Omental fat pad (tissue), 4 donors: ENCODE measurements at places on chromosomes 5 and 9.

DNA sequence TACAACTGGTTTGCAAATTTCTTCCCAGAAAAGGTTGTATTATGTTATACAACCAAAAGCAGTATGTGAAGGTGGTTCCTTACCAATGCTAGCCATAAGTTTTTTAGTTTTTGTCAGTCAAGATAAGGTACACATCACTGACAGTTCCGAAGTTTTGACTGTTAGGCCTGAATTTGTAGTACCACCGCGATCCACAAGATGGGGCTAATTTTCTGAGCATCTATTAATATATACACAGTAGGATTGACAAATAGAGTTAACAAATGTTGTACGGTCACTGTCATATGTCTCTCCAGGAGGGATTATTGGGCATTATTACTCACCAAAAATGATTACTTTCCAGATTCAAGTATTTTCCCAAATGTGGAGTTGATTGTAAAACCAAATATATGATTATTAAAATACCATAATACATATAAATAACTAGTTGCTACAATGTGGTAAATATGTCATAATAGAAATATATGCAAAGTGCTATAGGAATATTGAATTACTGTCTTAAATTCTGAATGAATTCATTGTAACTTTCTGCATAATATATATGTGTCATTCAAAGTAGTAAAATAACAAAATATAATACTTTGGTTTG is 28.4 kb upstream of the LRRC19 start:
- peak; percentile 72 for DNase-seq

- DNase-seq: no peak
Measured at GRCh38 chr5:165232509-165233028, 1727.2 kb downstream of the MAT2B start.

DNA sequence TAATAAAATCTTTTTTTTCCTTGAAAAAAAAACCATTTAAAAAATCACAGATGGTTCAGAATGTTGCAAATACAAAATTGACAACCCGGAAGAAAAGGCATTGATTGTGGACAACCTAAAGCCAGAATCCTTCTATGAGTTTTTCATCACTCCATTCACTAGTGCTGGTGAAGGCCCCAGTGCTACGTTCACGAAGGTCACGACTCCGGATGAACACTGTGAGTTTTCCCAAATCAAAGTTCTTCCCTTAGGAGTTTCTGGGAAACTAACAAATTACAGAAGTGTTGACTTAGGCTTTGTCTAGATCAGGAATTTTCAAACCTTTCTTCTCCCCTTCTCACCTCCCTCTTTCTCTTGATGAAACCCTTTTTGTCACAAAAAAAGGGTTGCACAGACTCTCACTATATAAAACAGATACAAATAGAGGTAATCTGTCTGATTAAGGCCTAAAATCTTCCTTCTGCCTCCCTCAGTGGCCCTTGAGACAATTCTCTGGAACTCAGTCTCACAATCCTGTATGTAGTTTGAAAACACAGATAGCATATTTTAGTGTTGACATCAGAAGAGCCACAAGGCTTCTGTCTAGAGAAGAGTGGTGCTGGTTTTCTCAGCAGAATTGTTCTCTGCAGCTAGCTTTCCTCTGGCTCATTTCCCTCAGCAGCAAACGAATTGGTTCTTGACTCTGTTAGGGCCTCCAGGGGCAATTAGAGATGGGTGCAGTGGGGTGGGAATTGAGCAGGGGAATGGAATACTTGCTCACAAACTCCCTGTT is 79.5 kb downstream of the OSMR start:
- no peak for DNase-seq

DNA sequence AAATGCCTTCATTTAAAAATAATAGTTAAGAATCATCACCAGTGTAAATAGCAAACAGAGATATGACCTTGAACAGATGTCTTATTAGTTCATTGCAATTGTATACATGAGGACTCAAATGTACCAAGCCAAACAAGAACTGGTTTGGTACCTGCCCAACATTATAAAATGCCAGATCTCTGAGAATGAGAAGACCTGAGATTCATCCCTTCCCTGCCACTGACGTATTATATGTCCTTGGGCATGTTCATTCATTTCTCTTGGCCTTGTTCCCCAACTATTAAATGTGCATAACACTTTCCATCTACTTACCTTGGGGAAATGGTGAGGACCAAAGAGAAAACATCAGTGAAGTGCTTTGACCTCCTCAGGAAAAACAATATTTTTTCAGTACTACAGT is 33.6 kb upstream of the ERBIN start:
- no peak for DNase-seq

GRCh38 chr9:3181049-3181953 is 337.4 kb upstream of the PUM3 start:
- DNase-seq: no peak

- no peak for DNase-seq
Measured at GRCh38 chr9:113409883-113410206, 630 bp downstream of the POLE3 start.

- peak; percentile 73 for DNase-seq
Measured at GRCh38 chr9:72038890-72039410, 21.5 kb downstream of the C9orf57 start.

- no peak for DNase-seq
Measured at GRCh38 chr5:112109331-112110007, 309.6 kb downstream of the EPB41L4A start.
